Fibroblast of skin of scalp (primary cell): ENCODE measurements at places on chromosomes 2 and 18.
A peak's percentile ranks its signal among the peaks of the same experiment; 100 is the strongest.

- no peak for DNase-seq
These were observed 468.4 kb downstream of the MBD2 start for GRCh38 chr18:53755914-53756609.

DNA sequence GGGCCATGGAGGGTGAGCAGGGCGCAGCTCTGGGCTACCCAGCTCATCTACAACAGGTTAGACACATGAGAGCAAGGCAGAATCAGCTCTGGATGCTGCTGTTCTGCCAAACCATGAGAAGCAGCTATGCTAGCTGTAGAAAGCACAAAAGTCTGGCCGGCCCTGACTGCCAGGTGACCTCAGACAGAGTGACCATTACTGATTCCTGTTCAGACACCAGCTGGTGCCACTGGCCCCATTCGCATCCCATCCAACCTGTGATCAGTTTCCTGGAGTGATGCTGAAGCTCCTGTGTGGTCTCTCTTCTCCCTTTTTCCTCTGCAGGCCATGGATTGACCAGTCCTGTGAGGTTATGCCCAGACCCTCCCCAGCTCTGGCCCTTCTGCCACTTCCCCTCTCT is 14.3 kb downstream of the RBMS1 start:
- DNase-seq = no peak

DNA sequence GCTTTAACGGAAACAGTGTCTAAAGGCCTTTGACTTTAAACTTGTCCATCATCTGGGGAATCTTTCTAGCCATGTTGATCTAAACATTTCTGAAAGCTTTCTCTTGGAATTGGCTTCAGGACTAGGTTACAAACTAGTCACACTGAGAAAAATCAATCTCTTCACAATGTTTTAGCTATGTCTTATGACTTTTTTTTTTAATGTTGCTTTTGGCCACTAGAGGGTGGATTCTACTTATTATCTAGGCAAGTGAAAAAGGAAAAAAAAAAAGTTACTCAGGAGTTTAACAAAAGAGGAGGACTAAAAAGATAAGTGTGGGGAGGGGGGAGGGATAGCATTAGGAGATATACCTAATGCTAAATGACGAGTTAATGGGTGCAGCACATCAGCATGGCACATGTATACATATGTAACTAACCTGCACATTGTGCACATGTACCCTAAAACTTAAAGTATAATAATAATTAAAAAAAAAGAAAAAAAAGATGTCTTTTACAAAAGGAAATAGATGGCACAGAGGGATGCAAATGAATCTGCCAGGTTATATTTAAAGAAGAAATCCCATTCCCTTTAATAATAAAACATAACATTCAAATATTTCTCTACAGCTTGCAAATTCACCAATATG is 160.4 kb upstream of the PID1 start:
- peak; percentile 39 for DNase-seq

GRCh38 chr2:70009762-70010575 is 48.5 kb upstream of the ASPRV1 start:
- DNase-seq = no peak

- DNase-seq = no peak
These were observed 61.0 kb downstream of the MAP3K20 start for GRCh38 chr2:173136599-173136998.

DNA sequence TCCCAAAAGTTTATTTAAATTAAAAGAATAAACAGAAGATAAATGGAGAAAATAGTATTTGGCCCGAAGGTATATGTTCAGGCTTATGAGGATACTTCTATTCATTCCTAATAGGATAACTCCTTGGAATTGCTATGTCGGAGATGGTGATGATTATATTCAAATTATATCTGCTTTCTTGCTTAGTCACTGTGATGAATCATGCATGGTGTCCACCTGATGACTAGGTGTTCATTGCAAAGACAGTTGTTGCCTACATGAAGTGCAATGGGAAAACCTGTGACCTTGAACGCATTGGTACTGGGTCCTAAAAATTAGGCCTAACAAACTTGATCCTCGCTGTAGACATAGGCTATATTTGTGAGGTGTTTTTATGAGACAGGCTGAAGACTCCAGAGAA is 617.3 kb upstream of the ZEB2 start:
- no peak for DNase-seq

- no peak for DNase-seq
These were observed 54.4 kb downstream of the TGFA start for GRCh38 chr2:70499253-70499652.

GRCh38 chr2:121596221-121597080 is 52.8 kb downstream of the CLASP1 start:
- DNase-seq = peak; percentile 68

- no peak for DNase-seq
These were observed 45.3 kb downstream of the SP110 start for GRCh38 chr2:230174466-230174865.

- DNase-seq = peak; percentile 69
These were observed 11.0 kb upstream of the ALPK2 start for GRCh38 chr18:58639751-58640427.

- DNase-seq = peak; percentile 91
These were observed 129.6 kb upstream of the SLC1A4 start for GRCh38 chr2:64859312-64860212.

DNA sequence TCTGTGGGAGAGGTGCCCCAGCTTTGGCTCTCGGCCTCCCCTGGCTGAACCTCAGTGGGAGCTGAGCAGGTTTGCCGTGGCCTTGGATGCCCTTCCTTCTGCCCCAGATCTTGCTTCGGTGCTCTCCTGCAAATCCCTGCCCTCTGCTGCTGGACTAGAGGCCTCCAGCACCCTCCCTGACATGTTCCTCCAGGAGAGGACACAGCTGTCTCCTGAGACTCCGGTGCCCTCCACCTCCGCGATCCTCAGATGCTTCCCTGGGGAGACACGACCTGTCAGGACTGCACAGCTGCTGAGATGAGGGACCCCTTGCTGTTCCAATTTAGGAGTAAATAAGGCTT is 7.3 kb upstream of the NT5DC4 start:
- no peak for DNase-seq

DNA sequence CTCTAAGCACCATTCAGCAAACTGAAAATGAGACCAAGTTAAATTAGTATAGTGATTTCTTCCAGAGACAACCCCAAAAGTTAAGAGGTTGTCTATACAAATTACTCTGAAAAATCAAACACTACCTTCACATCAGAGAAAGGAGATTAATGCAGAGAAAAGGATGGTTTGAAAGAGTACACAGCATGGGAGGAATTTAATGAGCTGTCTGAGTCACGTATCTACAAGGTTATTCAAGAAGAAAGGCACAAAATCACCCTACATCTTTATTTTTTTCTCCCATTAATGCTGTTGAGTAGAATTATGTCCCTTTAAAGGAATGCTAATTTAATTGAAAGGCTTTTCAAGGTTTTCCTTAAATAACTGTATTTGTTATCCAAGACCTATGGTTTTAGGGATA is 41.1 kb downstream of the LANCL1 start:
- no peak for DNase-seq

- DNase-seq = no peak
These were observed 445.1 kb upstream of the TRIB2 start for GRCh38 chr2:12271589-12271984.

DNA sequence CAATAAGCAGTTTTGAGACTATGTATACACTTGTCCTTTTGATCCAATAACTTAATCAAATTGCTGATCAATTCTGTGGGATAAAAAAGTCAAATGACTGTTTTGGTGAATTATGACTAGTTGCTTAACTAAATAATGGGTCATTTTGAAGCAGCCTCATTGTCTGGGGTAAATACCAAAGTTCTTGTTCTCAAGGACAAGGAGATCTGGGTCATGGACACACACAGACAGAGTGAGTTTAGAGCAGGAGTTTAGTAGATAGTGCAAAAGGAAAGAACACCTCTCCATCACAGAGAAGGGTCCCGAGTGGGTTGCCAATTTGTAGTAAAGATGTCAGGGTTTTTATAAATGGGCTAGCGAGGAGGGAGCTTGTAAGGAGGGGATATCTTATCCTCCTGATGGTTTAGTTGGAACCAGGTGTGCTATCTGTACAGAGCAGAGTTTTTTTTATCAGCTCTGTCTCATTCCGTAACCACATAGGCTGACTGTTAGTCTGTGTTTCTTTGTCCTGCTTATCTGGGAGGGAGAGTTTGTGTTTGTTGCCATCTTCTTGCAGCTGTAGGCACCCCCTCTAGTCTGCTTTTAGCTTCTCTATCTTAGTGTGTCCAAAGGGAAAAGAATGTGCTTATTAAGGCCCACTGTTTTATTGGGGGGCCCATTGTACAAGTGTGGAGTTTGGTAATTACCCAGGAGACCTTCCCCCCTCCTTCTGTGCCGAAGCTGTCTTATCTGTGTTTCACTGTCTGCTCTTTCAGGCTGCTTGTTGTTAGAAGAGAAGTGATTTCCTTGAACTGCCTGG is 48.7 kb upstream of the C1GALT1C1L start:
- no peak for DNase-seq

GRCh38 chr2:30421026-30421603 is 25.9 kb upstream of the LCLAT1 start:
- DNase-seq = no peak

- DNase-seq = peak; percentile 50
These were observed 98.6 kb downstream of the CPO start for GRCh38 chr2:207037896-207038295.

- no peak for DNase-seq
These were observed 149.5 kb upstream of the RBBP8 start for GRCh38 chr18:22783662-22784076.

DNA sequence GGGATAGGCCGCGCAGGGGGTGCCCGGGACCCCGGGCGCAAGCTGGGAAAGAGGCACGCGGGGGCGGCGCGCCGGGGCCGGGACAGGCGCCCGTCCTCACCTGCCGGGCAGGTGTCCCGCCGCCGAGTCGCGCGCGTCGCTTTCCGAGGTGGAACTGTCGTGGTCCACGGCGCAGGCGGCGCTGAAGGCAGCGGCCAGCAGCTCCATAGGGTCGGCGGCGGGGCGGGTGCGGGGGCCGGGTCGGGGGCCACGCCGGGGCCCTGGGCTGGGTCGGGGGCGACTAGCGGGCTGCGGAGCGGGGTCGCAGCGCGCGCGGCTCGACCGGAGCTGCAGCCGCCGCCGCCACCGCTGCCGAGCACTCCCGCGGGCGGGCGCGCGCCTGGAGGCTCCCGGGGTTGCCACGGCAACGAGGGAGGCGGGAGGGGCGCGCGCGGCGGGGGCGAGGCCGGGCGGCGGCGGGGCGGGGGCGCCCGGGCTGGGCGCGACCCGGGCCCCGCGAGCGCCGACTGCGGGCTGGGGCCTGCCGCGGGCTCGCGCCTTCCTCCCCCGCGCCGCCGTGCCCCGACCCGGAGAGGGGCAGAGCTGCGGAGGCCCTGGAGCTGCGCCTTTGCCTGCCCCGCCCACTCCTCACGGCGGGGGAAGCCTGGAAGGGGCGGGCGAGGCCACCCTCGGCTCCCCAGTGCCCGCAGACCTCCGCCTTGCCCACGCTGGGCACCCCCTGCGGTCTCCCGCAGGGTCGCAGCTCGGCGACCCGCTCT is 57.9 kb downstream of the SNORC start:
- no peak for DNase-seq

DNA sequence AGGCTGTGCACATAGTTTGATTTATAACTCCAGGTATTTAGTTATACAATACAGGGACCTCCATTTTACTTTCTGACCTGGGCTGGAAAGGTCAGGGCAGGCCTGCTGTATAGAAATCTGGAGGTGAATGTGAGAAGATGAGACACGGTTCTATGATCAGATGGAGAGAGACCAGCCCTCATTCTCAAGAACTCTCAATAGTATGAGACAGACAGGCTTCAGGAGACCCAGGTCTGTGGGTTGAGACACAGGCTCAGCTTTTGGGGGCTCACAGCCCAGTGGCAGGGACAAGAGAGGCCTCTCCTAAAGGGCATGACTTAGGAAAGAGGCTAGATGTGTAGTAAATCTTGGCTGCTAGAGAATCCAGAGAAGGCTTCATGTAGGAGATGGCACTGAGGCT is 719 bp upstream of the ATP6V1B1 start:
- no peak for DNase-seq

- DNase-seq = no peak
These were observed 91.0 kb downstream of the TMEM17 start for GRCh38 chr2:62415019-62415431.

DNA sequence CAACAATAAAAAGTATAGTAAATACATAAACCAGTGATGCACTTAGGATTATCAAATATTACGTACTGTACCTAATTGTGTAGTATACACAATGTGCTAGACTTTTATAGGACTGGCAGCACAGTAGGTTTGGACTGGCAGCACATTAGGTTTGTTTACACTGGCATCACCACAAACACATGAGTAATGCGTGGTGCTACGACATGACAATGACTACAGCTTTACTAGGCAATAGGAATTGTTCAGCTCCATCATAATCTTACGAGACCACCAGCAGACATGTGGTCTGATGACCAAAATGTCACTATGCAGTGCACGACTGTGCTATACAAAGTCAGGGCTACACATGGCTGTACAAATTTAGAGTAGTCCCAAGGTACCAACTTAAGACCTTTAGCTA is 2.3 kb downstream of the MBOAT2 start:
- no peak for DNase-seq

DNA sequence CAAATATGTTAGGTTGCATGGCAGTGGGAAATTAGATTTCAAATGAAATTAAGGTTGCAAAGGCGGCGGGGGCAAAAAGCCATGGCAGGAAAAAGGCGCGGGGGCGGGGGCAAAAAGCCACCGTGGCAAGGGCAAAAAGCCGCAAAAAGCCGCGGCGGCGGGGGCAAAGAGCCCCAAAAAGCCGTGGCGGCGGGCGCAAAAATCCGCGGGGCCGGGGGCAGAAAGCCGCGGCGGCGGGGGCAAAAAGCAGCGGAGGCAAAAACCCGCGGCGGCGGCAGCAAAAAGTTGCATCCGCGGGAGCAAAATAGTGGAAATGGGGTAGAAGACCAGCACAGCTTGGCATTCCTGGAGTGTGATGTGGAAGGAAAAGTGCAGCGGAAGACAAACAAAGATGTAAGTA is 417.1 kb downstream of the ANKRD30B start:
- no peak for DNase-seq

GRCh38 chr2:106976548-106976947 is 90.6 kb upstream of the ST6GAL2 start:
- no peak for DNase-seq

DNA sequence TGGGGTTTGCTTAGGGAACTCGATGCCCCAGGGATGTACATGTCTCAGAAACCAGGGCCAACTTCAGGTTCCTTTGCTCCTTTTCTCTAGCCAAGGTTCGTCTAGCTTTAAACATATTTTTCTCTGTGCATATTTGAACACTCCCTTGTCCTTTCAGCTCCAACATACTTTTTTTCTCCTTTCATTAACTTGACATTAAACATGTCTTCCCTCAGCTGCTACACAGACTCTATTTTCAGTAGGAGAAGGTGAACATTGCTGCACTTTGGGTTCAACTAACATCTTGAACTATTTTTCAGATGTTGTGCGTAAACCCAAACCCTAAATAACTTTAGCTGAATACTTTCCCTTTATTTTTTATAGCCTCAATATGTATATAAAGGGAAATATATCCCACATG is 212.9 kb downstream of the MTX2 start:
- DNase-seq = no peak
